ENCODE measurements at places on chromosomes 7 and 10. TPM values are rescaled to one million over a fixed set of nuclear protein-coding genes. Genes with fewer than 3 reads are reported as not detected.

VDAC2 gene
- total RNA-seq = 342 TPM

FGL2 gene
- not detected for total RNA-seq

TCF7L2 gene
- 27.8 TPM for total RNA-seq

ZNF485 gene
- total RNA-seq = 1.7 TPM

ITGB8 gene
- 0.73 TPM for total RNA-seq

CEP55 gene
- total RNA-seq = 73.3 TPM

SFRP5 gene
- total RNA-seq = 3.3 TPM

TAS2R4 gene
- 0.11 TPM for total RNA-seq

TAF5 gene
- 3.6 TPM for total RNA-seq

GNG11 gene
- total RNA-seq = 32.2 TPM

CALHM1 gene
- total RNA-seq = not detected
